ENCODE measurements at places on chromosomes 16 and 17.

GRCh38 chr17:8412089-8412488 is 14.5 kb upstream of the RNF222 start:
- no peak for DNase-seq

GRCh38 chr17:17566896-17567513 is 24.5 kb downstream of the PEMT start:
- no peak for DNase-seq

DNA sequence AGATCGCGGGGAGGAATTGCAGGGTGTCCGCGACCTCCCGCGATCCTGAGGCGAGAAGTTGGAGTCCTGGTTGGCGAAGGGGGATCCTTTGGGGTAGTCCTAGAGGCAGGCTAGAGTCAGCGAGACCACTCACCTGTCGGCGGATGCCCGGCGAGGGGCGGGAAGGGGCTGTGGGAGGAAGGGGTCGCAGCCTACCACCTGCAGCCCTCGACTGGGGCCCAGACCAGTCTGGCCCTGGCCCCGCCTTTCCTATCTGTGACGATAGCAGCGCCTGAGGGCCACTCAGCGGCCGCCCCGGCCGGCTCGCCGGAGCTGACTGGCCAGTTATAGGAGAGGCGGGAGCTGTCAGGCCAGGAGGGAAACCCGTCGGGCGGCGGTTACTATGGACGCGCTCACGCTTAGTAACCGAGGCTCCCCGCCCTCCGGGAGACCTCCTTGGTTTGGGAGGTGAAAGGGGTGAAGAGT is at the start of gene TEKT3:
TEKT3 (minus strand) TSS at position 213 of the 465 bp plus-strand sequence. CDS start 10,012 bp downstream, outside the sequence.
- no peak for DNase-seq

DNA sequence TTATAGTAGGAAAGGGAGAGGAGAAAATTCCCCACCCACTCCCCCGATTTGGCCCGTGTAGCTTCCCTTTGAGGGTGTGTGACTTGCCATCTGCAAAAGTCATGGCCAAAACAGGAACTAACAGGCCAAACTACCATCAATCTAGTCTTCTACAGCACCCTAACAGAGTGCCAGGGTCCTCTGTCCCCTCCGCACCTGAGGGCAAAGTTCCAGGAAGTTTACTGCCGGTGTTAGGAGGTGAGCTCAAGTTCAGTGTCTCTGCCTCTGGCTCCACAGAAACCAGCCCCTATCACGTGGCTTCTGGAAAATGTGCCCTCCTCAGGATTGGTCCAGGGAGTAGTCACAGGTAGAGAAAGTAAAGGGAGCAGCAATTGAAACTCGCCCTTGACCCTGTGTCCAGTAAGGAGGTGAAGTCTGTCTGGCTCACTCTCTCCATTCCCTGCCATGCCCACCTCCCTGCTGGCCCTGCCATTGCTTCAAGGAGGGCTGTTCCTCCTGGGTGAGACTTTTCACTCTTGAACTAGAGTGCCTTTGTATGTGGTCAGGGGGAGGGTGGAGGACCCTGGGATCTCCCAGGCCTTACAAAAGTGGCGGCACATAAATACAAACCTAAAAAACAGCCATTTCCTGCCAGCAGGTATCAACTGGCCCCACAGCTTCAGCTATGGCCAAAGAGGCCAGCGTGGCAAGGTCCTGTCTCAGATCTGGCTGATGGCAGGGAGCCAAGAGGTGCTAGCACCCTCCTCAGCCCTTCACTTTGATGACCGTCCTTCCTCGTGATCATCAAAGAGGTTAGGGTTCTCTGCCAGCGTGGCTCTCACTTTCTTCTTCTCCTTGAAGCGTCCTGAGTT is 5.3 kb downstream of the PRR15L start:
- DNase-seq: no peak

DNA sequence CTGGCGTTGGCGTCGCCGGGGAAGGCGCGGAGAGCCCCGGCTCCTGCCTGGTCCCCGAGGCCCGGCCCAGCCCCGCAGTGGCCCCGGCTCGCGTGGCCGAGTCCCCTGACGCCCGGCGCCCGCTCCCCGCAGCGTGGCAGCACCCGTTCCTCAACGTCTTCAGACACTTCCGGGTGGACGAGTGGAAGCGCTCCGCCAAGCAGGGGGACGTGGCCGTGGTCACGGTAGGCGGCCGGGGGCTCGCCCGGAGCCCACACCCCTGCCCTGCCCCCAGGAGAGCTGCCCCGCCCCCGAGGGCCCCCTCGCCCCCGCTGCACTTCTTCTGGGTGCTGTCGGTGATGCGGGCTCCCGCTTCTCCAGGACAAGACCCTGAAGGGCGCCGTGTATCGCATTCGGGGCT is 466 bp downstream of the WDR90 start:
- no peak for DNase-seq

- no peak for DNase-seq
Observed at GRCh38 chr17:41910701-41911391, 7.9 kb downstream of the ACLY start.

DNA sequence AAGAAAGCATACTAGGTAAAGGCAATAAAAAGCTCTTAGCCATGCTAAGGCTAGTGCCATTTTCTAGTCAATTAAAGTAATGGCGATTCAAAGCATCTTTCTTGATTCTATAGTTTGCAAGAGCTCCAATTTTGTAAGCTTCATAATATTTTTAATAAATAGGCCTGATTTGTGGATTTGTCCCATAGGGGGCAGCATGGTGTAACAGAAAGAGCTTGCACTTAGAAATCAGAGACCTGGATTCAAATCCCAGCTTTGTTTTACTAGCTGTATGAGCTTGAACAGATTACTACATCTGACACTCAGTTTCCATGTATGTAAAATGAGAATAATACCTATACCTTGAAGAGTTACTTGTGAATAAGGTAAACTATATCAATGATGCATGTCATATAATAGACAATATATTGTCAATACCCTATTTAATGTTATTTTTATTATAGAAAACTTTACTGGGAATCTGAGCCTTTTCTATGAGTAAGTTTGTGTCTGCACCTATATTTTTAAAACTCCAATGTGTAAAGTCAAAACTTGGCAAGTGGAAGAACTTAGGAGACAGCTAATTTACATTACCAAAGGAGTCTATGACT is 93.6 kb upstream of the NOG start:
- no peak for DNase-seq
